RWPE2 (cell line): ENCODE measurements at places on chromosomes 13 and 19.
A peak's percentile ranks its signal among the peaks of the same experiment; 100 is the strongest.

- peak; percentile 64 for DNase-seq
These were observed 340.0 kb upstream of the SLITRK5 start for GRCh38 chr13:87331178-87331577.

DNA sequence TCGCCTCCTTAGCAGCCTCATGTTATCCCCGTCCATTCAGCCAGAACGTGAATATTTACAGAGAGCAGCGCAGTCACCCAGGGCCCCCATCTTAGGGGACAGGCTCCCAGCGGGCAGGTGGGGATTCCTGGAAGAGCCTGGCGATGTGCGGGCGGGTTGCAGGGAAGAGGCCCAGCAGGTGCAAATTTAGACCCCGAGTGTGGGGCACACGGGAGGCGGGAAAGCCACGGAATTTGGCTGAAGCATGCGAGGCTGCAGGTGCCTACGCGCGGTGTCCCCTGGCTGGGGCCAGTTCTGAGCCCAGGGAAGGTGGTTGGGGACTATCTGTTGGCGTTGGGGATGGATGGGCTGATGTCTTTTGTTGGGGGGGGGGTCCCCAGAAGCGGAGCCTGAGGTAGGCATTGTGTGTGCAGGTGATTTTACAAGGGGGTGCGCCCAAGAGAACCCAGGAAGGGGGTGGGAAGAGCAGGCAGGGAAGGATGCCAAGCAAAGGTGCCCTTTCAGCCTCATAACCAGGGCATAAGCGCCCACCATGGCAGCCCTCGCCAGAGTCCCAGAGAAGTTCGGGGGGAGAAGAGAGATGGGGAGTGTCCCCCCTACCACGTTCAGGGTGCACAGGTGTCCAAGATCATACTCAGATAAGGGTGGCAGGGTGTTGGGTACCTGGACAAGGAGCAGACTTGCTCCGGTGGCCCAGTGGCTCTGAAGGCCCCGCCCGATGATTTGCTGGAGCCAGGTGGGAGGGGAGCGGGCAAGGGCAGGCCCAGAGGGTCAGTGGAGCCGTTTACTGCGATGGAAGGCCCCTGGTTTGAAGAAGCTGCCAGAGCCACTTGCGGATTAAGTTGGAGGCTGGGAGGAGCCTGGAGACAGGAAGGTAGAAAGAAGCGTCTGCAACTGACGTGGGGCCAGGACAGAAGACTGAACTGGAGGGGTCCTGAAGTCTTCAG lies 1.2 kb downstream of the TPGS1 start:
- DNase-seq: no peak

DNA sequence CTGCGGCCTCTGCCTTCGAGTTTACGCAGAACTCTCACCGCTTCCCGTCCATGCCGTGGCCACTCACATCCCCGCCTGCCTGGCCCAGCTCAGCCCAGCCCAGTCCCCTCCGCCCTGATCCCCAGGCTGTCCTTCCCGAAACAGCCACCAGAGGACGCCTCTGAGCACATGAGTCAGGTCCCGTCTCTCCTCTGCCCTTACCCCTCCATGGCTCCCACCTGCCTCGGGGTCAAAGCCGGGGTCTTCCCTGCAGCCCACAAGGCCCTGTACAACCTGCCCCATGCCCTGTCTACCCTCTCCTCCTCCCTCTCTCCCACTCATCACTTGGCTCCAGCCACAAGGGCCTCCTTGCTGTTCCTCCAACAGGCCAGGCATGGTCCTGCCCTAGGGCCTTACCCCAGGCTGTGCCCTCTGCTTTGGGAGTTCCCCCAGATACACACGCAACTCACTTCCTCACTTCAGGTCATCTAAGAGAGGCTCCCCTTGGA lies 8.1 kb upstream of the SEMA6B start:
- peak; percentile 58 for DNase-seq

DNA sequence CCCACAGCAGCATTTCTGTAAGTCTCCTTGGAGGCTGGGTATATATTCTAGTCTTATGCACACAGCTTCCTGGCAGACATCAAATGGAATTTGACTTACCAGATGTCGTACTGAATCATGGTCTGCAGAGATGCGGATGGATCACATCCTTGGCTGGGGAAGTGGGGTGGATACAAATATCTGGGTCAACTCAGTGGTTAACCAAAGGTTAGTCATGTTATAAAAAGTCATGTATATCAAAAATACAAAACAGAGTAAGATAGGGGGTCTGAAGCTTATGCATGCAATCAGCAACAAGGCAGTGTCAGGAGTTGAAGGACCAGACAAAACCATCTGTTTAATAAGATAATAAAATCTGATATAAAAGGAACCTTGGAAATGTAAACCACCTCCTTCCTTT lies 61.9 kb downstream of the WASF3 start:
- no peak for DNase-seq

DNA sequence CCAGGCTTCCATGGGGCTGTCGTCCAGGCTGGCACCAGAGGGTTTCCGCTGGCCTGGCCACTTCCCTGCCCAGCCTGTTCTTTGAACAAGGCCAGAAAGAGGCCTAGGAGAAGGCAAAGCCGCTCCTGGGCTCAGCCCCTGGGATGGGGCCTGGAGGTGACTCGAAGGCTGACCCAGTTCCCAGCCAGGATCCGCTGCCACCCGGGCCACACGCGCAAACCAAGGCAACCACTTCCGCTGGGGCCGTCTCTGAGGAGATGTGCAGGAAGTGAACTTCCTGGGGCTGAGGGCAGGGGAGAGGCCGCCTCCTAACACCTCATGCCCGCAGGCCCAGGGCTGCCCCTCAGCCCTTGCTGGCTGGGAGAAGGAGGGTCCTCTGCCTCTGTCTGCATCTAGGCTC lies 15.2 kb downstream of the PLEKHF1 start:
- no peak for DNase-seq

GRCh38 chr13:73450583-73450982 lies 391.8 kb downstream of the KLF5 start:
- DNase-seq: no peak

DNA sequence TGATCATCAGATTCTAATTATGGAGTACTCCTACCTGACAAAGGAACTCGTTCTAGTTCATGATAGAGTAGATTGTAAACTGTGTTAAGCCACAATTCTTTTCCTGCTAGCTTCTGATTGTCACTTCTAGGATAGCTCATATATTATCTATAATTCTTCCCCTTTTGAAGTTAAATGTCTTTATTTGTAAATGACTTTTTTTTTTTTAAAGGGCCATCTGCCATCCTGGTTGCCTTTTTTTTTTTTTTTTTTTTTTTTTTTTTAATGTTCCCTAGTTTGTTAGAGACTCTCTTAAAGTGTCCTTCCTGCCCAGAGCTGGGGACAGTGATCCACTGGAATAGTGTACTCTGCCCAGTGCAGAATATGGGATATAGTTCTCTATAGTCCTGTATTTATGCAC lies 4.3 kb downstream of the CHAMP1 start:
- no peak for DNase-seq

DNA sequence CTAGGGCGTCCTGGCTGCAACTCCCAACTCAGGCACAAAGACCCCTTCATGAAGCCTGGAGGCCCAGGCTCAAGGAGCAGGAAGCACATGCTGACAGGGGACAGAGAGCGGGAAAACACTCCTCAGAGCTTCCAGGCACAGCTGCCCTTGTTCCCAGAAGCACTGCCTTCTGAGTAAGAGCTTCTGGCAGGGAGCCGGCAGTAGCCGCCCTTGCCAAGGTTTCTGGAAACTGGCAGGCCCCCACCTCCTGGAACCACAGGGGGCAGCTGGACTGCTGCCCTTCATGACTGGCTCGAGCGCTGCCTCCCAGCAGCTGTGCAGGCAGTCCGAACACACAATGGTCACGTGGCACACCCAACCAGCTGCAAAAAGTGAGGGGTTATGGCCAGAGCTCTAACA lies 33.6 kb upstream of the EPHX3 start:
- no peak for DNase-seq

- no peak for DNase-seq
These were observed 55.0 kb upstream of the TM9SF2 start for GRCh38 chr13:99446242-99446641.

- DNase-seq: no peak
These were observed 53.3 kb downstream of the TEX26 start for GRCh38 chr13:30985637-30986205.

DNA sequence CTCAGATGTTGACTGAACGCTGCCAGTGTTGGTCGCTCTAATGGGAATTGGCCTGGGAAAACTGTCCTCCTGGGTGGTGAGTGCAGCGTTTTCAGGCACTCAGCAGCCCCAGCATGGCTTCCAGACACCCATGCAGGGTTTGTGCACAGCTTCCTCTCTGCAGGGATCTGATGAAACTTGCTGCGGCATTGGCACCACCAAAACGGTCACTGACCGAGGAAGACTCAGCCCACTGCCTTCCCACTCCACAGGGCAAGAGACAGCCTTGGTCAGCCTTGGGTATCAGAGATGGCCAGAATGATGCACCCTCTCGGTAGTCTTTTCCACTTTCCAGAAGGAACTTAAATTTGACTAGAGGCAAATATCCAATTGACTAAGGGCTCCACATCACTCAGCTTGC lies 398.9 kb downstream of the IRS2 start:
- DNase-seq: no peak

GRCh38 chr13:62014299-62014698 lies 598.6 kb upstream of the PCDH20 start:
- no peak for DNase-seq

DNA sequence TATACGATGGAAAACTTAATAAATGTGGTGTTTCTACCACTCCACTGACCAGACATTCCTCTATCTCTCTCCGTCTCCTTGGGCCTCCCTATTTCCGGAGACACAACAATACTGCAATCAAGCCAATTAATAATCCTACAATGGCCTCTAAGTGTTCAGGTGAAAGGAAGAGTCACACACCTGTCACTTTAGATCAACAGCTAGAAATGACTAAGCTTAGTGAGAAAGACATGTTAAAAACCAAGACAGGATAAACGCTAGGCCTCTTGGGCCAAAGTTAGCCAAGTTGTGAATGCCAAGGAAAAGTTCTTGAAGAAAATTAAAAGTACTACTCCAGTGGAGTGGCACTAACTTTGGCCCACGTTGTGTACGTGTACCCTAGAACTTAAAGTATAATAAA lies 22.5 kb downstream of the ZDHHC20 start:
- DNase-seq: no peak

- no peak for DNase-seq
These were observed 55.4 kb downstream of the KCTD12 start for GRCh38 chr13:76830805-76831204.

DNA sequence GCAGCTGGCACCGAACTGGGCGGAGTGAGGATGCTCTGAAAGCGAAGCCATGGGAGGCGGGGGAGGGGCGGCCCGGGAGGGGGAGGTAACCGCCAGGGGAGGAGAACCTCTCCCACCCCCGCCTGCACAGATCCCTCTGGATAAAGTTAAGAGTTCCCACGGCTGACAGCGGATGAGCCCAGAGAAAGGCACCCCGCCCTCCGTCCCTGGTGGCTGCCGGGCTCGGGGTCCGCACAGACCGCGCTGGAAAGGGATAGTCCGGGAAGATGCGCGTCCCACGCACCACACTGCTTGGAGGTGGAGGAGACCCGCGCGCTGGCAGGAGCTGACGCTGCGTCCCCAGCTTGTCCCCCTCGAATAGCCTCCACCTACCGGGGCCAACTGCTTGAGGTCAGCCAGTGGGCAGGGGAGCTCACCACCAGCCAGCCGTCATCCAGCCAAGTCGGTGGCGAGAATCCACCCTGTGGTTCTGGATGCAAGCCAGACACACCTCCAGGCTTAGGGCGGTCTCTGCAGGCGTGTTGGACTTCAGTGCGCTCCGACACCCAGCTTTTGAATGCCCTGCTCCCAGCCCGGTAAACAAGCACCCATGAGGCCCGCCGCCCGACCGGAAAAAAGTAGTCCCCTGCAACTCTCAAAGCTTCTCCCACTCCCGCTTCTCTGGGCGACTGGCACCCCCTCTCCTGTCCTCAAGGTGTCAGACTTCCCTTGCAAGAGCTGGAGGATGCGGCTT lies at the start of gene TRPC4:
TSS of gene TRPC4 (minus strand) at position 17 of the 733 bp plus-strand sequence. CDS start 86,439 bp downstream, outside the sequence.
- peak; percentile 54 for DNase-seq

DNA sequence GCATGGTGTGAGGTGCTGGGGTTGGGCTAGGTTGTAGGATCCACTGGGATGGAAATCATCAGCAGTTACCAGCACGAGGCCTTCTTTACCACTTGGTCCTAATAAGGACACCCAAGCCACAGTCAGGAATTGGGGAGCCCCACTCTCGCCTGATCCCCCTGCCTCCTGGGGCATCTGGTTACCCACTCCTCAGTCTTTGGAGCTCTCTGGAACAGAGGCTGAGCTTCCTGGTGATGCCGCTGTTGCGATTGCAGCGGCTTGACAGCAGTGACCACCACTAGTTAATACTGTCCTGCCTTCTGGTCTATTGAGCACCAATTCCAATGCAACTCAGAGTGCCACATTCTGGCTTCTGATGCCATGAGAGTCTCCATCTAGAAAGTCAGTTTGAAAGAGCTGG lies 13.5 kb downstream of the TMEM272 start:
- no peak for DNase-seq

GRCh38 chr13:88294368-88294767 lies 623.2 kb downstream of the SLITRK5 start:
- no peak for DNase-seq

GRCh38 chr13:28704919-28705318 lies 13.9 kb downstream of the SLC46A3 start:
- no peak for DNase-seq

- DNase-seq: no peak
These were observed at the start of gene IPO5 for GRCh38 chr13:97953376-97953970. Gene IPO5, plus strand, starts transcription at chr13:97953675. Its CDS starts 23,022 bp downstream, at chr13:97976697.

GRCh38 chr19:50050406-50051227 lies 24.8 kb downstream of the ZNF473 start:
- peak; percentile 78 for DNase-seq

- no peak for DNase-seq
These were observed 289.6 kb upstream of the HTR2A start for GRCh38 chr13:47186471-47186870.

- no peak for DNase-seq
These were observed 438.6 kb downstream of the KLF5 start for GRCh38 chr13:73497430-73497829.

GRCh38 chr13:45372189-45373161 lies 31.5 kb upstream of the TPT1 start:
- no peak for DNase-seq

DNA sequence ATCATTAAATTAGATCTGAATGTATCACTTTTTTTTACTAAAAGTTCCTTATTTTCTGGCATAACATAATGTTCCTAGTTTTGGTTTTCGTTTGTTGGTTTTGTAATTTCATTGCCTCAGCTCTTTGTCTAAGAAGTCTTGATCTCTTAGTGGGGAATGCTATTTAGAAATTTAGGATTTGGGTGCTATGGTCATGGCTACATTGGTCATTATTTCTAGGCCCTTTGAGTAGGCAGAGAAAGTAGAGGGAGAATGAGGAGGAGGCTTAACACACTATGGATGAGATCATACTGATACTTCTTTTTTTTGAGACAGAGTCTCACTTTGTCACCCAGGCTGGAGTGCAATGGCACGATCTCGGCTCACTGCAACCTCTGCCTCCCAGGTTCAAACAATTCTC lies 41.8 kb downstream of the PIBF1 start:
- DNase-seq: no peak

GRCh38 chr13:59086147-59086546 lies 1077.6 kb downstream of the DIAPH3 start:
- DNase-seq: no peak

GRCh38 chr13:97283888-97284287 lies 61.8 kb downstream of the MBNL2 start:
- no peak for DNase-seq

- no peak for DNase-seq
These were observed 1204.5 kb upstream of the SLC10A2 start for GRCh38 chr13:104270731-104271130.
